Brain (organoid and tissue), 16 donors: ENCODE measurements at places on chromosomes 12 and 14.

- DNase-seq = no peak
Observed at GRCh38 chr12:72203764-72204335, 68.3 kb upstream of the TRHDE start.

DNA sequence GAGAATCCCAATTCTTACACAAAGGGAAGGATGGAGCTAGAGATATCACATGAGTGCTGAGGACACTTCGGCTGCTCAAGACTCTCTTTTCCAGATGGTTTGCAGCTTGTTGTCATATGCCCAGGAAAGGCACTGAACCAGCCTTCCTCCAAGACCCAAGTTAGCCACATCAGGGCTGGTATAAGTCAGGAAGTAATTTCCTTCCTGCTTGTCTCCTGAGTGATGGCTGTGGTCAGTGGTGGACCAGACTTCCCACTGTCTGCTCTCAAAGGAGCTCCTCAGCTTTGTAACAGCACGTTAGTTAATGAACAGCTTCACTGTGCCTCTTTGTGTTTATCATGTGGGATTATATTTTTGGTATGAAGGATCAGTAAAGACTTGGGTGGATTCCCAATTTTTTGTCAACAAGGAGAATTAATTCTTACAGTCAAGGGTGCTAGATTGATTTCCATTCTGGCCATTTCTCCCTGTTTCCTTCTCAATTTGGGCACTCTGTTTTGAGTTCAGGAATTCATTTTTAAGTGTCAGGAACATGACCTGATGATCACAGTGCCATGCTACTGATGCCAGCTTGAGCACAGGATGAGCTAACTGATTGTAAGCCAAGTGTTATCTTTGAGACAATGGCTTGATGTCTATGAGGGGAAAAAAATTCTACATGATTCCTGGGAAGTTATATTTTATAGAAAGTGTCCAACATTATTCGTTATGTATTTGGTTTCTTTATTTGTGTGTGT, 145.8 kb downstream of the GCH1 start:
- no peak for DNase-seq

DNA sequence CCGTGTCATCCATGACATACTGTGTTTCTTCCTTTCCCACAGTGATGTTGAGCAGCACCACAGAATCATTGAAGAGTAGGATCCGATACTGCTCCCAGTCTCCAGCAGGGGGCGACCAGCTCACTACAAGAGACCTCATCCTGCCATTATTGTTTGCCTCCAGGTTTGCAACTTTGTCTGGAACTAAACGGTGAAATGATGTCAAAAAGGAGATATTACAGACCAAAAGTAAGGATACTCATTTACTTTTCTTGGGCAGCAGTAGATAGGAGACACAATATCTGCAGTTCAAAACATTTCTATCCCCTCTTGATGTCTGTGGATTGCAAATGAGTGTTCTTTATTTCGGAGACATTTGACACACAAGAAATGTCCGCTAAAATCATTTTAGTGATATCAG, 47.2 kb downstream of the PTPRB start:
- DNase-seq = peak; percentile 51

DNA sequence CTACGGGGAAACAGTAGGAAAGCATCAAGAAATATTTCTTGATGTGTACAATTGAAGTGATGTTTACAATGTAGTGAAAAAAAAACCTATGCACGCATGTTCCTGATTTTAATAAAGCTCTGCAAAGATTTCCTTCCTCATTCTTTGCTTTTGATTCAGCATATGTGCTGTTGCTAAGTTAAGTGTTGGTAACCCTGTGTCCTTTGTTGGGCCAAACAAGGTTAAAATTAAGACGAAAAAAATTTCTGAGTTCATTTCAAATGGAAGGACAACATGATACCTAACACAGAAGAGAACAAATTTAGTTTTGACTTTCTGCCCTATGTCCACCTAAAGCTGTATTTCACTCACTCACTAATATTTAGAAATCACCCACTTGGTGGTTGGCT, 62.8 kb downstream of the PPP2R5C start:
- no peak for DNase-seq

- DNase-seq = no peak
Observed at GRCh38 chr14:104266631-104267575, 128.5 kb downstream of the KIF26A start.
